Chondrocyte (in vitro differentiated cells): ENCODE measurements at places on chromosomes 3 and 15. TPM values are rescaled to one million over a fixed set of nuclear protein-coding genes. Genes with fewer than 3 reads are reported as not detected.

DNA sequence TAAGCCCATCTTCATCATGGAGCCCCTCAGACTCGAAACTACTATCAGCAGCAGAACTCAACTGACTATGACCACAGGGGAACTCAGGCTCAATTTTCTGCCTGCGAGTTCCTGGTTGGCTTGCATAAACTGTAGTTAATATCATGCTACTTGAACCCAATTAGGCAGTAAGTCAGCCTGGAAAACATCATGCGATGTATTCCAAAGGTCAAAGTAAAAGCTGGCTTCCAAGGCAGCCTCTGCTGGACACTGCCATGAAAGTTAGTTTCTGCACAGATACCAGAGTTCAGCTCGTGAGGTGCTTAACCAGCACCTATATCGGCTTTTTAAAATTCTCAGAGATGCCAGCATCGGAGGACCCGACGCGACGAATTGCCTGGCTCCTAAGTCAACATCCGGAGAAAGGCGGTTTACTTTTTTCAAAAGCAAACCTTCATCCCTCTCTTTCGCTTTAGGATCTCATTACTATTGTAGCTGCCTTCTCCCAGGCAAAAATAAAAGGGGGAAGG, 3.8 kb downstream of the ANP32A start:
- no peak for DNase-seq

DNA sequence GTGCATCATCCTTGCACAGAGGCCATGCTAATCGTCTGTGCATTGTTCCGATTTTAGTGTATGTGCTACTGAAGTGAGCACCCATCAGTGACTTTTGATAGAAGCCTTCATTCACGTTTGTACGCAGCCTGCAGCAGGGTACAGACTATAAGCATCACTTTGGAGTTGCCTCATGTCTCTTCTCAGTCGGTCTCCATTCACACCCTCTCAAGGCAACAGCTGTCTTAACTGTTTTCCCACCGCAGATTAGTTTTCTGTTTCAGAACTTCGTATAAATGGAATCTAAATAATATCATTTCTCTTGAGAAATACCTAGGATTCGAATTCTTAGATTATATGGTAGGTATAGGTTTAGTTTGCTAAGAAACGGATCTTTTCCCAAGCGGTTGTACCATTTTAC, 143.2 kb downstream of the KLHL25 start:
- no peak for DNase-seq

DNA sequence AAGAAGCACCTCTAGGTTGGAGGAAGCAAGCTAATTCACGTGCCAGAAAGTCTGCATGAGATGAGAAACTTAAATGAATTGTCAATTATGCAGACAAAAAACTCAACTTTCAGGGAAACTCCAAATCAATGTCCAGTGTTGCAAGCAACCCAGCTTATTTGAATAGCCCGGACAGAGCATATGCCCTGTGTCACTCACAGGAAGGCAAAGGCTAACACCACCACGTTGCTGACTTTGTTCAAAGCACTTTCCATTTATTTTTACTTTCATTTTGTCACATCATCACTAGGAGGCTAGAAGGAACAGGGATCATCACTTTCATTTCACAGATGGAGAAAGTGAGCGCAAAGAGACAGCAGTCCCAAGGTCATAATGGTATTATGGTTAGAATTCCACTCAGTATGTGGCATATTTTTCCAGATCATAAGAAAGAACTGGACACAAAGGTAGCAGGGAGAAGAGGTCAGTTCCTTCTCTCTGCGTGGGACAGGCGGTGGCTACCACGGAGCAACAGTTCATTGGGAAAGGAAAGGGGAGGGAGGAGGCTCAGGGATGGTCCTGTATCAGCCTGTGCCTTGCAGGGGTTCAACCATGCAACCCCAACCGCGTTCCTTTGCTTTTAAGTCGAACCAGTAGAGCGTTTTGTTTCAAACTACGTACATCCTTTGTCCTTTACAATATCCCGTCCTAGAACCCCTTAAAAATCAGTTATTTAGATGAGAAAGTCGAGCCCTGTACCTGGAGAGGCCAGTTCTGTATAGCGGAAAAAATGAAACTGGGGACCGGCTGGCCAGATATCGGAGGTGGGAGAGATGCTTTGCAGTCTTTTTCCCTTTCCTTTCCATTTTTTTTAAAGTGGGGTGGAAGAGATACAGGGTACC, 1.1 kb downstream of the HEG1 start:
- no peak for DNase-seq

GRCh38 chr15:50605462-50605861, 59.0 kb upstream of the USP50 start:
- DNase-seq = no peak

DNA sequence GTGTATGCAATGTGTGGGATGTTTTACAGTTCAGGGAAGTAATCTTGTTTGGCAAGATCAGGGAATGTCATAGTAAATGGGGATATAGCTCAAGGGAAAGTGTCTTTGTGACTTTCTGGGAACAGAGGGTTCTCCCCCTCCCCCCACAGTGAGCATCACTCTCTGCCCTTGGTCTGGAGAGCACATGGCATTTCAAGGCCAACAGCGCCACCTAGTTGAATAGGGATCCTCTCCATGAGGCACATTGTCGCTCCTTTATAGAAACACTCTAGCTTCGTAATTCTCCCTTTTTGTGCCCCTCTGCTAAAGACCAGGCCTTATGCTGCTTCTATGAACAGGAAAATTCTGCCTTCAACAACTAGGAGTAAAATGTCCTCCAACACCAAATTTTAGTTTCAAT, 37.1 kb upstream of the ARNT2 start:
- no peak for DNase-seq

DNA sequence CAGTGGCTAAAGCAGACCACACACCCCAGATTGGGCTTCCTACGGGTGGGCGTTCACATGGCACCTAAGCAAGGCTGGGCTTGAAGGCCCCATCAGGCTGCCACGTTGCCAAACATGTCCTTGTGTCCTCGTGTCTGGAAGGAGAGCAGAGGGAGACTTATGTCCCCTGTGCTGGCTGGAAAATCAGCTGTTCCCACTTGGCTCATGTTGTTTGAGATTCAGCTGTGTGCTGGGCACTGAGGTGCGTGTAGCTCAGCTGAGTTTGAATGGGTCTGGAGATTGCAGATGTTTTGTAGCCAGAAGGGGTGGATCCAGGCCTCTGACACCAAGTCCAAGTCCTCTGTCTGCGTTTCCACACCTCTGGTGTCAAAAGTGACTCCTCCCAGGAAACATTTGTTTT, 34.6 kb downstream of the RLBP1 start:
- DNase-seq = no peak

DNA sequence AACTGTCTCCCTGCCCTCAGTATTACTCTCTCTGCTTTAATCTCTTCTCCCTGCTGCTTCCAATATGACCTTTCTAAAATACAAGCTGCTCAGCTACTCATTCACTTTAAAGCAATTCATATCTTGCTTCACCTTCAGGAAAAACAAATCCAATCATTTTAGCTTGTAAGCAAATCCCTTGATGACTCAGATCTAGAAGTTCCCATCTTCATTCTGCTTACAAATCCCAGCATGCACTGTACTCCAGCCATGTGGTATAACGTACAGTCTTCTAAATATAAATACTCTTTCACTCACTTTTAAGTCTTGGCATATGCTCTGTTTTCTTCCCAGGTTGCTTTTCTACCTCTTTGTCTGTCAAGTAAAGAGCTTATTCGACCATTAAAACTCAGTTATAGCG, 1009.1 kb upstream of the SEMA6D start:
- DNase-seq = no peak

- DNase-seq = no peak
These were observed 28.1 kb downstream of the CMTM7 start for GRCh38 chr3:32419742-32420125.

- DNase-seq = no peak
These were observed 18.5 kb upstream of the PDHB start for GRCh38 chr3:58452176-58452575.

GRCh38 chr3:171187706-171188290, 161.3 kb upstream of the SLC2A2 start:
- DNase-seq = no peak

DNA sequence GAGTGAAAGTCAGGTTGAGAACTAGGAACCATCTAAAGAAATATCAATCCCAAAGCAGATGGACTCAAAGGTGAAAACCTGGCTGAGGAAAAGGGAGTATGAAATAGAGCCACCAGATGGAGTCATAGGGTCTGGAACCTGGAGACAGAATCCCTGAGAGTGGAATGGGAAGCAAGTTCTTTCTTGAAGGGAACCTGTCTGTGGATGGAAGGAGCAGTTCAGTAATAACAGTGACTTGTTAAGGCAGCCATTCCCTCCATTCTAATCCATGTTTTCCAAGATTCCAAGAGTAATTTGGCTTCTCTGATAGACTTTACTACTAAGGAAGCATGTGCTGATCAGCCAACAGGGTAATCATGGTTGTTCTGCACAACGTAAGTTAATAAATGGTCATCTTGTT, 22.5 kb upstream of the AQP9 start:
- no peak for DNase-seq

DNA sequence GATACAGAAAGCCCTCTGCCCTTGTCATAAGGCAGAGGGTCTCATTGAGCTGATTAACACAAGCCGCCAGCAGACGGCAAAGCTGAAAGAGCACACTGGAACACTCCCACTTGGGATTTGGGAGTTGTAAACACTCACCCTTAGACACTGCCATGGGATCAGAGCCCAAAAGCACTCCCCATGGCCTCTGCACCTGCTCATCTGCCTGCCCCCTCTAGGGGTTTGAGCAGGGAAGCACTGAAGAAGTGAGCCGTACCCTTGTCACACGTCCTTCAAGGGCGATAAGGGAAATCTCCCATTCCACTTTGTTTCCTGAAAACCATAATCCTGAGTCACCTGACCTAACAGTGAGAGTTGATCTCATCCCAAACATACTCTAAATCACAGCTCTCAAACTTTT, 14.7 kb downstream of the FSIP1 start:
- DNase-seq = no peak

DNA sequence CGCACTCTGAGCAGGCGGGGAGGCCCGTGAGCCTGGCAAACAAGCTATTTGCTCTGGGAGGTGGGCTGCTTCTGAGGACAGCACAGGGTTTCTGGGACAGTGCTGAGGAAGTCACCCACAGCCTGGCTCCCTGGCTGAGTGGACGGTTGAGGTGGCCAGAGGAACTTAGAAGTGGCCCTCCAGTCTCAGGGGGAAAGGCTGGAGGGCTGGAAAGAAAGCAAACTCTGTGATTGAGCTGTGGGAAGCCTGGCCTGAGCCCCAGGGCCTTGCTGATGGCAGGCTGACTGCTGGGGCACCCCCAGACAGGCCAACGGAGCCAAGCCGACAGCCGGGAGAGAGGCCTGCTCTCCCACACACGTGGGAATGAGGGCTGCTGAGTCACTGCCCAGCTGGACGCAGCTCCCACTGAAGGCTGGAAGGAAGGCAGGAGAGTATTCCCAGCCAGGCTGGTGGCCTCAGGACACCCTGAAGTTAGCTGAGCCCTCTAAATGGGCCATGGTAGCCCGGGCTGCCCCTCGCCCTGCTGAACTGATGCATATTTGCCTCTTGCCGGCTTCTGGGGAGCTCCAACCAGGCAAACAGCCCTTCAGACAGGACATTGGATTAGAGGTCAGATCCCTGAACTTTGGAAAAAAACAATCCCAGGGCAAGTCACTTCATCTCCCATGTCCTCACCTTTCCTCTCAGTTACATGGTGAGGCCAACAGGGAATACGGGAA, 98.0 kb upstream of the TLE3 start:
- DNase-seq = no peak

Gene DLL4
- 0.36 to 0.45 TPM in 2 of 3 replicates, not detected in the other for total RNA-seq

Gene ADGRG7
- total RNA-seq = not detected in 3 replicates

Gene CHD2
- 59.7 to 83.0 TPM (median 61.2 TPM) in 3 replicates for total RNA-seq

Gene STX19
- total RNA-seq = not detected in 3 replicates
